GM23248 (cell line): ENCODE measurements at places on chromosomes 11 and 22. TPM values are rescaled to one million over a fixed set of nuclear protein-coding genes. Genes with fewer than 3 reads are reported as not detected.

DNA sequence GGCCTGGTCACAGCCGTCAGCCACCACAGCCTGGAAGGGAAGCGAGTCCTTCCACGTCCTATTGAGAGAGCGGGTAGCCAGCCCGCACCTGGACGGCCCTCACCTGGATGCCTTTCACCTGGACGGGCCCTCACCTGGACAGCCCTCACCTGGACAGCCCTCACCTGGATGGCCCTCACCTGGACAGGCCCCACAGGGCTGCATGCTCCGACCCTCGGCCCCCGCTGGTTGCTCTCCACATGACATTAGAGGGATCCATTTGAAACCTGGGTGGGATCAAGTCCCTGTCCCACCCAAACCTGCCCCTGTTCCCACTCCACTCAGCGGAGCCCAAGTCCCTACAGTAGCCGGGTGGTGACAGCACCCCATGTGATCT, 3.7 kb downstream of the C1QTNF6 start:
- no peaks in the 10 kb centered on the region for H3K36me3 ChIP-seq
- H3K27me3 ChIP-seq = no peaks in the 10 kb centered on the region
- H3K4me1 ChIP-seq = peaks cover 28% of the 10 kb centered on the region
- DNase-seq = no peak

- H3K4me1 ChIP-seq = peaks cover 20% of the 10 kb centered on the region
- no peak for DNase-seq
- H3K4me3 ChIP-seq = no peak overlapping the region
- H3K27ac ChIP-seq = no peak overlapping the region
- no peaks in the 10 kb centered on the region for H3K36me3 ChIP-seq
Observed at GRCh38 chr22:17954200-17954859, 70.0 kb downstream of the MICAL3 start.

- DNase-seq = no peak
- peaks cover 5% of the 10 kb centered on the region; the same call in 1 of the 2 replicates for H3K27me3 ChIP-seq
- H3K4me1 ChIP-seq = no peaks in the 10 kb centered on the region
- H3K27ac ChIP-seq = no peak overlapping the region
- H3K36me3 ChIP-seq = no peaks in the 10 kb centered on the region
Observed at GRCh38 chr11:44397586-44398178, 87.7 kb upstream of the ALX4 start.

DNA sequence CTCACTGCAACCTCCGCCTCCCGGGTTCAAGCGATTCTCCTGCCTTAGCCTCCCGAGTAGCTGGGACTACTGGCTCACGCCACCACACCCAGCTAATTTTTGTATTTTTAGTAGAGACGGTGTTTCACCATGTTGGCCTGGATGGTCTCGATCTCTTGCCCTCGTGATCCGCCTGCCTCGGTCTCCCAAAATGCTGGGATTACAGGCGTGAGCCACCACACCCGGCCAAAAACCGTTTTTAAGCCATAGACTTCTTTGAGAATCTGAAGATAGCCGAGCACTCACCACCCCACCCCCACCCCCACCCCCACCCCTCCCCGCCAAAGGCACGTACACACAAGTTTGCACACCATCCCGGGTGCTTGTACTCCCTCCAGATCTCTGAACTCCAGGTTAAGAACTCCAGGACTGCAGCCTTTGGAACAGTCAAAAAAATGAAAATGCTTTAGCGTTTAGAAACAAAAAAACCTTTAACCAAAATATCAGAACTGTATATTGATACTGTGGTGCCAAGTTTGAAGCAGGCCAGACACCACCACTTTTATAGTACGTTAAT, 1.5 kb downstream of the CRKL start:
- no peaks in the 10 kb centered on the region for H3K36me3 ChIP-seq
- H3K4me1 ChIP-seq = peaks cover 20% of the 10 kb centered on the region
- H3K27me3 ChIP-seq = no peaks in the 10 kb centered on the region
- DNase-seq = peak; percentile 42

GRCh38 chr11:77051511-77051910, 15.3 kb upstream of the CAPN5 start:
- no peak overlapping the region for H3K4me3 ChIP-seq
- H3K27ac ChIP-seq = no peak overlapping the region
- H3K36me3 ChIP-seq = no peaks in the 10 kb centered on the region
- no peaks in the 10 kb centered on the region for H3K4me1 ChIP-seq
- no peaks in the 10 kb centered on the region for H3K27me3 ChIP-seq
- DNase-seq = no peak

UCP3 gene
- 0.22 TPM in 1 of 2 replicates, not detected in the other for polyA plus RNA-seq
